ENCODE measurements at places on chromosomes 16 and 17. TPM values are rescaled to one million over a fixed set of nuclear protein-coding genes. Genes with fewer than 3 reads are reported as not detected.

NPB gene
- under 0.01 TPM for total RNA-seq

TBC1D3 gene
- total RNA-seq: not detected

ZNF385C gene
- not detected for total RNA-seq

ABCA3 gene
- total RNA-seq: 1.4 TPM

CENPT gene
- total RNA-seq: 24.2 TPM

TBC1D24 gene
- 16.6 TPM for total RNA-seq

TEKT1 gene
- total RNA-seq: not detected

KRTAP4-3 gene
- not detected for total RNA-seq

HCRT gene
- total RNA-seq: not detected

AKAP10 gene
- 31.5 TPM for total RNA-seq

DNA sequence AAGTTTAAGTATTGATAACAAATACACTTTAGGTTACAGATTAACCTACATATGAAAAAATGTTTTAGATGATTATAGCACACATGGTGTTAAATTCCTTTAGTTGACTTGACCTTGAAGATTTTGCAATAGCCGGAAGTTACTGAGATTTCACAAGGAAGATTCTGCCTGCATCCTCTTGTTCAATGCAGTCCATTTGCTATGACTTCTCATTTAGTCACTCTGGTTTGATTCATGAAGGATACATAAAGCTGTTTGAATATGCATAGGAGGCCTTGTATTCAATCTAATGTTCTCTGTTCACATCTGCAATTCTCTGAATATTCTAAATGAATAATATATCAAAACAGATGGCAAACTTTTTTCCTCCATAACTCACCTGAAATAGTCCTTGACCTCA lies 870.2 kb upstream of the GOT2 start:
- no peak overlapping the region for H3K27ac ChIP-seq
- no peak overlapping the region for H3K4me3 ChIP-seq
- no peak for DNase-seq
- no peaks in the 10 kb centered on the region for H3K27me3 ChIP-seq
- H3K36me3 ChIP-seq: no peaks in the 10 kb centered on the region
- no peaks in the 10 kb centered on the region for H3K4me1 ChIP-seq

DNA sequence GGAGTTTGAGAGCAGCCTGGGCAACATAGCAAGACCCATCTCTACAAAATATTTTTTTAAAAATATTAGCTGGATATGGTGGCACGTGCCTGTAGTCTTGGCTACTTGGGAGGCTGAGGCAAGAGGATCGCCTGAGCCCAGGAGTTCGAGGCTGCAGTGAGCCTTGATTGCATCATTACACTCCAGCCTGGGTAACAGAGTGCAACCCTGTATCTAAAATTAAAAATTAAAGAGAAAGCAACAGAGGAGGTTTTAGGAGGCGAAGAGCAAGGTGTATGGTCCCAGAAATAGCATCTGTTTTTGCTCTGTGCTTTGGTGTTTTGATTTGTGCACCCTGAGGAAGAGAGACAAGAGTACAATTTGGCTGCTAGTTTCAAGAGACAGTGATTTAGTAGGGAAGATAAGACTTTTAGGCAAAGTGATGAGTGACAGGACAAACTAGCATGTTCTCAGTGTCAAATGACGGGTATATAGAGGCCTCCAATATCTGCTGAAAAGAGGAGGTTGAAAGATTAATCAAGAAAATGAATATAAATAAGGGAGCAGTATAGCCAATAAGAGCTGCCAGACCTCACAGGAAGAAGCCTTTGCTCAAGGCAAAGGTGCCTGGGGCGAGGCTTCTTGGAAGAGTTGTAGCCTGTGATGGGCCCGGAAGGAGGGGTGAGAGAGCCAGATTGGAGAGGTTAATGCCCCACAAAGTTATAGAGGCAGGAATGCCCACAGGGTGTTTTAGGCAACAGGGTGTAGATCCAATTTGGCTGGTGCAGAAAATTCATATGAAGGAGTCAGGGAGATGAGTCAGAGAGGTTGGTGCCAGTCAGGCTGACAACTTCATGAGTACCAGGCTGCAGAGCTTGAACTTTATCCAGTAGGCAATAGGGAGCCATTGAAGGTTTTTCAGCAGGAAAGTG lies 11.4 kb downstream of the HLF start:
- H3K27ac ChIP-seq: no peak overlapping the region
- no peak overlapping the region for H3K4me3 ChIP-seq
- DNase-seq: no peak
- peaks cover 13% of the 10 kb centered on the region for H3K4me1 ChIP-seq
- no peaks in the 10 kb centered on the region for H3K36me3 ChIP-seq

DNA sequence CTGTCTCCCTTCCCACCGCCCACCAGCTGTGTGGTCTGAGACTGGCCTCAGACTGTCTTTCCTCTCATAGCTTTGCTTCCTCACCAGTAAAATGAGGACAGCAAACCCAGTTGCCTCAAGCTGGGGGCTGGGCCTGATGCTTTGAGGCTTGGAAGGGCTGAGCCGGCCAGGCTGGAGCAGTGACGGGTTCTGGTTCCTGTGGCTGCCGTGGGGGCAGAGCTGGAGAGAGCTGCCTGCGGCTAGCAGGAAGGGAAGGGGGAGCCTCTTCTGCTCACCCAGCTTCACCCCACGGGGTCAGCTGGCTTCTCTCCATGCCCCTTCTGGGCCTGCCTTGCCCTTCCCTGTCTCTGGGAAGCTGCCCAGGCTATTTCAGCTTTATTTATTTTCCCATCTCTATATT lies 23.7 kb downstream of the LASP1 start:
- H3K36me3 ChIP-seq: peaks cover 87% of the 10 kb centered on the region
- DNase-seq: peak; percentile 95
- H3K27ac ChIP-seq: peak overlapping the region; percentile 42
- H3K4me3 ChIP-seq: no peak overlapping the region

GRCh38 chr16:30481381-30481780 lies 8.8 kb downstream of the ITGAL start:
- H3K36me3 ChIP-seq: no peaks in the 10 kb centered on the region
- no peak overlapping the region for H3K27ac ChIP-seq
- H3K4me3 ChIP-seq: no peak overlapping the region
- no peak for DNase-seq

- H3K4me3 ChIP-seq: no peak overlapping the region
- no peaks in the 10 kb centered on the region for H3K4me1 ChIP-seq
- H3K36me3 ChIP-seq: no peaks in the 10 kb centered on the region
- H3K27me3 ChIP-seq: no peaks in the 10 kb centered on the region
These were observed 168.9 kb upstream of the NOG start for GRCh38 chr17:56424543-56425044.

DNA sequence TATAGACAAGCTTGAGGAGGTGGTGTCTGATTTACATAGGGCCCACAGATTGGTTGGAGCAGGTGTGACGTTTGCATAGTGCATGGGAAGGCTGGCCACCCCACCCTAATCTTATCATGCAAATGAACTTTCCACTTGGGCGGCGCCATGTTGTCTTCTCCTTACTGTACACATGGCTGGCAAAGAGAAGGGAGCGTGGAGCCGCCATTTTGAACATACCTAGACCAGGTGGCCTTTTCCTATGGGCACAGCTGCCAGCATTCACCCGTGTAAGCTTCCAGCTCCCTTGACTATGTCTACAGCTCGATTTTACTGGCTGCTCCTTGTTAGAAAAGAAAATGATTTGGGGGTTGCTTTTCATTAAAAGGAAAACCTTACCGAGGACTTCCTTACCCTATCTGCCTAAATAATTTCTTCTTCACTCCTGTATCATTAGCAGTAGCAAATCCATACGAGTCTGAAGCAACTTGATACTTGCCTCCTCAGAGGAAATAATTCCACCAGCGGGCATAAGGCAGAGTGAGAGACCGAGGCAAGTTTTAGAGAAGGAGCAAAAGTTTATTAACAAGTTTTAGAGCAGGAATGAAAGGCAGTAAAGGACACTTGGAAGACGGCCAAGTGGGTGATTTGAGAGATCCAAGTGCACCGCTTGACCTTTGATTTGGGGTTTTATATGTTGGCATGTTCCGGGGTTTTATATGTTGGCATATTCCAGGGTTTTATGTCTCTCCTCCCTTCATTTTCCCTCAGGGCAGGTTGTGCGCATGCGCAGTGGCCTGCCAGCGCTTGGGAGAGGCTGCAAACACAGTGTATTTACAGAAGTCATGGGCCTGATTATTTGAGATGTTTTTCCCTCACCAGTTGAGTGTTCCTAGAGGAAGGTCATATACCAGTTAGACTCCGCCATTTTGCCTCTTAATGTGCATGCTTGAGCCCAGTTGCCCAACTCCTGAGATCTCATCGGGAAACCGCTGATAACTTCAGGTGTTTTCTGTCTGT lies 65.7 kb downstream of the MARF1 start:
- H3K27ac ChIP-seq: no peak overlapping the region
- peaks cover under 1% of the 10 kb centered on the region for H3K36me3 ChIP-seq
- peaks cover 14% of the 10 kb centered on the region for H3K4me1 ChIP-seq

GRCh38 chr17:7295230-7296180 lies 1.1 kb upstream of the YBX2 start:
- H3K4me3 ChIP-seq: no peak overlapping the region
- peaks cover 3% of the 10 kb centered on the region for H3K4me1 ChIP-seq
- no peaks in the 10 kb centered on the region for H3K36me3 ChIP-seq

- H3K27ac ChIP-seq: no peak overlapping the region
- peaks cover 17% of the 10 kb centered on the region for H3K36me3 ChIP-seq
- peaks cover 7% of the 10 kb centered on the region for H3K4me1 ChIP-seq
- no peak overlapping the region for H3K4me3 ChIP-seq
- peak; percentile 65 for DNase-seq
- no peaks in the 10 kb centered on the region for H3K27me3 ChIP-seq
These were observed 92.1 kb downstream of the TBC1D16 start for GRCh38 chr17:79943347-79944241.

- no peak overlapping the region for H3K4me3 ChIP-seq
- H3K27me3 ChIP-seq: no peaks in the 10 kb centered on the region
- H3K36me3 ChIP-seq: peaks cover 2% of the 10 kb centered on the region
- no peak for DNase-seq
- no peak overlapping the region for H3K27ac ChIP-seq
These were observed 2.8 kb upstream of the FUS start for GRCh38 chr16:31177136-31177535.

- no peak for DNase-seq
- H3K4me3 ChIP-seq: no peak overlapping the region
- no peaks in the 10 kb centered on the region for H3K27me3 ChIP-seq
These were observed 2.9 kb downstream of the SRL start for GRCh38 chr16:4239020-4239419.

DNA sequence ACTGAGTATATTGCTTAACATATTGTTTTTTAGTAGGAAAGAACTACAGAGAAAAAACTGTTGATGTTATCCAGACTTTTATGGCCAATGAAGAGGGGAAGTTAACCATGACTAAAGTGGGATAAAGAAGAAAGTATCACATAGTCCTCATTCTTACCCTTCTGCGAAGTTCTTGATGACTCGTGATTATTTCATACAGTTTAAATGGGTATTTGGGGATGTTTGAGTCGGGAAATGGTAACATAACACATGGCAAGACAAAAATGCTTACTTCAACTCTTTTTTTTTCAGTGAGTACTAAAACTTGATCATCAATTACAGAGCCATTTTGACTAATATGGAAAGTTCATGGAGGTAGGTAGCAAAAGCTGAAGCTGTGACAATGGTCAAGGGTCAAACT lies 4.9 kb downstream of the POLG2 start:
- H3K4me1 ChIP-seq: peaks cover 16% of the 10 kb centered on the region
- no peak overlapping the region for H3K27ac ChIP-seq
- DNase-seq: no peak
- H3K4me3 ChIP-seq: no peak overlapping the region
- no peaks in the 10 kb centered on the region for H3K27me3 ChIP-seq

GRCh38 chr16:75111961-75112733 lies 4.4 kb downstream of the LDHD start:
- H3K36me3 ChIP-seq: no peaks in the 10 kb centered on the region
- H3K4me3 ChIP-seq: no peak overlapping the region
- DNase-seq: peak; percentile 86
- H3K4me1 ChIP-seq: peaks cover 34% of the 10 kb centered on the region

- no peaks in the 10 kb centered on the region for H3K27me3 ChIP-seq
- H3K36me3 ChIP-seq: no peaks in the 10 kb centered on the region
- H3K27ac ChIP-seq: no peak overlapping the region
These were observed 111.9 kb upstream of the CORO6 start for GRCh38 chr17:29734640-29735039.

DNA sequence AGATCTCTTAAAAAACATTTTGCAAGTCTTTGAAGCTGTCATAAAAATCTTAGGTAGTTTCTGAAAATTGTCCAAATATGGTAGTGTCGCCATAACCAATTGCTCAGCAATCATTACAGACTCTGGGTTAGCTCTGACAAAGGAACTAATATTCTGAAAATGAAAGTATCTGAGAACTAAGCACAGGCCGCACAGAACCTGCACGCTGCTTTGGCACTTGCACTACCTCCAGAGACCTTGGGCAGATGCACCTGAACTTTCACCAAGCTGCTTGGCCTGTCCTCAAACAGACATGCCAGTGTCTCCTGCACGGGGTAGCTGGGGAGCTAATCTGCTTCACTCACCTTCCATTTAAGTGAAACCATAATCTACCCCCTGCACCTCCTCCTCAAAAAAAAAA lies 317.0 kb downstream of the MAF start:
- H3K4me3 ChIP-seq: no peak overlapping the region
- no peak overlapping the region for H3K27ac ChIP-seq
- no peaks in the 10 kb centered on the region for H3K27me3 ChIP-seq

GRCh38 chr17:80092959-80093358 lies 8.4 kb upstream of the GAA start:
- H3K4me3 ChIP-seq: no peak overlapping the region
- H3K27me3 ChIP-seq: peaks cover 2% of the 10 kb centered on the region
- no peaks in the 10 kb centered on the region for H3K4me1 ChIP-seq
- H3K27ac ChIP-seq: no peak overlapping the region
- DNase-seq: peak; percentile 30

DNA sequence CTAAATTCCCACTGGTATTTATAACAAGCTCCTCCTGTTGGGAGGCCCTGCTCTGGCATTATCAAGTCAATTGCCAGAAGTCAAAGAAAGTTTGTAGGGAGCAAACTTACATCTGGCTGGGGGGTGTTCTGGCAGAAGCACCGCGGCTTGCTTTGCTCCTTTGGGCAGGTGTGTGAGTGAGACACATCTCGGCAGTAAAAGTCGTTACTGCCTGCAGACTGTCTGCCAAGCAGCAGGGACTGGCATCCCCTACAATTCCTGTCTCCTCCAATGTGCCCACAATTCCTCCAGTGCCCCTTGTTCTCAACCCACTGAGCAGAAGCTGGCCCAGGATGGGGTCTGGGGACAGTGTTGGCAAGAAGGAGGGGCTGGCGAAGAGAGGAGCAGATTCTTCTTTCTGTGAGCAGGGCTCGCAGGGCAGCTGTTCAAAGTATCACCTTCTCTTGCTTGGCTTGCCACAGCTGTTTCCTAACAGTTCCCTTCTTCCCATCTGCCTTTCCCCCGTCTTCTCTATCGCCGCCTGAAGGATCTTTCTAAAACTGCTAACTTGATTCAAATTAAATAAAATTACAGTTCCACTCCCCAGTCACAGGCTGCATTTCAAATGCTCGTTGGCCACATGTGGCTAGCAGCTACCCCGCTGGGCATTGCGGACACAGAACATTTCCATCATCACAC lies 30.2 kb downstream of the SPACA3 start:
- no peak overlapping the region for H3K4me3 ChIP-seq
- H3K27me3 ChIP-seq: peaks cover 3% of the 10 kb centered on the region
- H3K4me1 ChIP-seq: no peaks in the 10 kb centered on the region
- H3K36me3 ChIP-seq: no peaks in the 10 kb centered on the region
- H3K27ac ChIP-seq: no peak overlapping the region
